Activated CD8-positive, alpha-beta T cell treated with anti-CD3 and anti-CD28 coated beads, Interleukin-2, amount 10 ng/mL, durations not matched to agents 7 days and 5 days (primary cell): ENCODE measurements at places on chromosomes 4 and X.

GRCh38 chr4:184968784-184969201 is 49.5 kb upstream of the HELT start:
- DNase-seq = no peak

DNA sequence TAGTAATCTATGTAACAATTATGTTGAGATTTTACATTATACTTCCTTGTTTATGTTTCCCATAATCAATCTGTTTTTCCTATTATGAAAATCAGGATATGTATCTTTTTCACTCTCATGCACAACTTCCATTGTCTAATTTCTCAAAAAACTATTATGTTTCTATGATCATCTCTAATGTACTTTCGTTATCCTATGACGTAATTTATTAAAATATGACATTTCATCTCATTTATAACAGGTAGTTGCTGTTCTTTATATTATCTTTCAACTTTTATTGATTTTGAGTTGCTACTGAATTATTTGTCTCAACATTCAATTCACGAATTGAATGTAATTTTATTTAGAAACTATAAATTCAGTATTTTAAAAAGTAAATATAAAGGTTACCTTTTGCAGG is 100.8 kb upstream of the MAGEB18 start:
- no peak for DNase-seq

DNA sequence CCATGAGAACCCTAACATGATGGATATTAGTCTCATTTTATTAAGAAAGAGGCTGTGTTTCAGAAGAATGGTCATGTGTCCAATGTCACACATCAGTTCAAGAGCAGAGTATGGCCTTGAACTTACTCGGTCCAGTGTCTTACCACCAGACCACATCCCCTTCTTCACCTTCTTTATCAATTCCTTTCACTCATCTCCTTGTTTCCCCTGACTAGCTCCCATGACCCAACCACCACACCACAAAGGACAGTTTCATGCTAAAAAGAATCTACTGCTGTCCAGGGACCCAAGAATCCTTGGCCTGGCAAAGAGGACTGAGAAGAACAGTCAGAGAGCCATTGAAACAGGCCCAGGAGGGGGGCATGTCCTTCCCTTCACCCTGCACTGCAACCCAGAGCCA is 33.6 kb upstream of the MSN start:
- DNase-seq = no peak

- no peak for DNase-seq
Observed at GRCh38 chr4:118816538-118817177, 19.3 kb downstream of the SEC24D start.
